ENCODE measurements at places on chromosomes 6 and 20.
A peak's percentile ranks its signal among the peaks of the same experiment; 100 is the strongest.

GRCh38 chr6:33391278-33391921 lies at the start of gene KIFC1:
Gene KIFC1 (plus strand): TSS chr6:33391823. CDS start chr6:33391986, 163 bp downstream.
- DNase-seq, result peak; percentile 99

DNA sequence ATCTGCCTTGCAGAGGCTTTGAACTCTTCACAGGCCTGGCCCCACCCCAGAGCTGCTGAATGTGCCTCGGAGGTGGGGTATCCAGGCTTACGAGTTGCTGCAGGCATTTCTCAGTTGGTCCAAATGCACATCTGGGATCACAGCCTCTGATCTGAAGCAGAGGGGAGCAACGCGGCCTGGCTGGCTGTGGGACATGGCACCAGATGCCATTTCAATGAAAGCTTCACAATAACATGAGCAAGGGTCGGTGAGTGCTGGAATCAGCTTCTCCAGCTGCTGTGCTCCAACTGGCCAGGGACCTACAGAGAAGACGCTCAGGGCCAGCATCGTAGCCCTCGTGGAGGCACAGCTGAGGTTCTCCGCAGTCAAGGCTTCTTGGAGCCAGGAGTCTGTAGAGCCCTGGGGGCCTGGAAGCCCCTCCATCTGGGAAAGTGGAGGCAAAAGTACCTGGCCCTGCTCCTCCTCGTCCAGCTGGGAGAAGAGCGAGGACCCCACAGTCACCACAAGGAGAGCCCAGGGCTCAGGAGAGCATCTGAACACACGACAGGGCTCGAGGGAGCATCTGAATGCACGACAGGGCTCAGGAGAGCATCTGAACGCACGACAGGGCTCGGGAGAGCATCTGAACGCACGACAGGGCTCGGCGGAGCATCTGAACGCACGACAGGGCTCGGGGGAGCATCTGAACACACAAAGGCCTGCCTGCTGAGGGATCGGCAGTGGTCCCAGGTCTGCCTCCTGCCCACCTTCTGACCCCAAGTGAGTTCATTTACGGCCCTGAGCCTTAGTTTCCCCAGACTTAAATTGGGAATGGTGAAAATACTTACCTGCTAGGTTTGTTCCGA lies 165.2 kb downstream of the DLL1 start:
- DNase-seq, result no peak

DNA sequence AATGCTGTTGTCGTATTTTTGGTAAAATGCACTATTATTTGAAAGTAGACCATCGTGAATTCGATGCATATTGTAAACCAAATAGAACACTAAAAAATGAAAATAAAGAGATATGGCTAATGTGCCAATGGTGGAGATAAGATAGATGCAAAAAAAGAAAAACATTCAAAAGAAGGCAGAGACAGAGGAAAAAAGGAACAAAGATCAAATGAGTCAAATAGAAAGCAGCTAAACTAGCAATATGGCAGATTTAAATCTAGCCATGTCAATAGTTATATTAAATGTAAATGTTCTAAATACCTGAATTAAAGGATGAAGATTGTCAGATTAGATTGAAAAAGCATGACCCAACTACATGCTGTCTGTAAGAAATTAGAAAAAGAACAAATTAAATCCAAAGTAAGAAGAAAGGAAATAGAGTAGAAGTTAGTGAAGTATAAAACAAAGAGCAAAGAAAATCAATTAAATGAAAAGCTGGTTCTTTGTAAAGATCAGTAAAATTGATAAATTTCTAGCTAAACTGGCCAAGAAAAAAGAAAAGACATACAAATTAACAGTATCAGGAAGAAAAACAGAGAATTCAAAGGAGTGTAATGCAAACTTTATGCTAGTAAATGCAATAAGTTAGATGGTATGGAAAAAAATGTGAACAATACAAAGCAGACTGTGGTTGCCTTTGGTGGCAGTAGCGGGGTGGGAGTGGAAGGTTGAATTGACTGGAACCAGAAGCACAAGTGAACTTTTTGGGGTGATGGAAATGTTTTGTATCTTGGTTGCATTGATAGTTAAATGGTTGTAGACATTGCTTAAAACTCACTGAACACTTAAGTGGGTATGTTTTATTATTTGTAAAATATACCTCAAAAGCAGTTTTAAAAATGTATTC lies 44.8 kb downstream of the PTPN1 start:
- DNase-seq, result no peak

GRCh38 chr20:61819921-61820825 lies 245.5 kb downstream of the TAF4 start:
- DNase-seq, result no peak

- no peak for DNase-seq
Measured at GRCh38 chr6:115982453-115982852, 78.2 kb downstream of the FRK start.

GRCh38 chr6:151704383-151704782 lies 103.1 kb upstream of the ESR1 start:
- no peak for DNase-seq

GRCh38 chr6:46989398-46989797 lies 52.7 kb downstream of the ADGRF1 start:
- DNase-seq, result no peak

DNA sequence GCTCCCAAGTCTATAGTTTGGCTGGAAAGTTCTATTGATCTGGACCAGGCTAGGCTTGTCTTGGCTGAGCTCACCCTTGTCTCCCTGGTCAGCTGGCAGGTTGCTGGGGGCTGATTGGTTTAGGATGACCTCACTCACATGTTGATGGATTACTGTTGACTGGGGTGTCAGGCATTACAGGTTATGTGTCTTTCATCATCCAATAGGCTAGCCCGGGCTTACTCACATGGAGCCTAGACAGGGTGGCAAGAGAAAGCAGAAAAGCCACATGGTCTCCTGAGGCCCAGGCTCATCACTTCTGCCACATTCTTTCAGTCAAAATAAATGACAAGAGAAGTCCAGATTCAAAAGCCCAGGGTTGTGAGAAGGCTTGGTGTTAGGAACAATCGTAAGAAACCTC lies 103.5 kb downstream of the BFSP1 start:
- no peak for DNase-seq

DNA sequence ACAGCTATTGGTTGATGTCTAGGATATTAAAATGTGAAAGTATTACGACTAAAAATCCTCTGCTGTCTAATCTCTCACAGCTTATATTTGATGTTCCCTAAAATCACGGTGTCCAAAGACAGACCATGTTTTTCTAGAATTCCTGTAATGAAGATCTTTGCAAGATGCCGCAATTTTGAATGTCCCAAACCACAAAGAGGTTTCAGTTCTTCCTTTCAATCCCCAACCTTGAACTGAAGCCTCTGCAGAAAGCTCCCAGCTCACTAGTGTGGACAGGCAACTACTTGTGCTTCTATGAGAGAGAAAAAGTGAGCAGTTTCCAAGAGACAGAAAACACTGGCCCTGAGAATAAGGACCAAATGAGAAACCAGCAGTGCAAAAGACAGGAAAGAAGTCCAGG lies 370.1 kb downstream of the FOXA2 start:
- no peak for DNase-seq

DNA sequence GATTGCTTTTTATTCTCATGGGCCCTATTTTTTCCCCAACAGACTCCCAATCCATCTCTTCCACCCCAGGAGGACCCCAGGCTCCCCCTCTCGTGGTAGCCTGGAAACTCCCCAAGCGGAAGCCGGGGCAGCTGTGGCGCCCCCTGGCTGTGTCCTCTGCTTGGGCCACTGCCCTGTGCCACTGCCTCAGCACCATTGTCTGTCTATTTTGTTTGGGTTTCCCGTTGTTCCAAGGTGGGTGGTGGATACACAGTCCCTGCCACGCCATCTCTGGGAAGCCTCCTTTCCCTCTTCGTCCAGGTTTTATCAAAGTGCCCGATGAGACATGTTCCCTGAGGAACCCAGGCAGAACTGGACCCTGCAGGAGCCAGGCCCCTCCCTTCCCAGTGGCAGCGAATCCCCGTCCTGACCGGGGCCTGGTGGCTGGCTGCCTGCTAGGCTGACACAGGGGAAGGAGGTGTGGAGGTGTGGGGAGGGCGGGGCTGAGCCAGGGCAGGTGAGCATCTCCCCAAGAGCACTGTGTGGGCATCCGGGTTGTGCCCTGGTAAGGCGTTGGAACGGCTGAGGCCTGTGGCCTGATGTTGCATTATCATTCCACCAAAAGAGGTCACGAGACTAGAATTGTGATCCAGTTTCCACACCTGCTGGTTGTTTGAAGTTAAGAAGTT lies 228.2 kb downstream of the CDH4 start:
- no peak for DNase-seq

- DNase-seq, result peak; percentile 59
Measured at GRCh38 chr6:135667691-135668455, 170.3 kb upstream of the AHI1 start.

DNA sequence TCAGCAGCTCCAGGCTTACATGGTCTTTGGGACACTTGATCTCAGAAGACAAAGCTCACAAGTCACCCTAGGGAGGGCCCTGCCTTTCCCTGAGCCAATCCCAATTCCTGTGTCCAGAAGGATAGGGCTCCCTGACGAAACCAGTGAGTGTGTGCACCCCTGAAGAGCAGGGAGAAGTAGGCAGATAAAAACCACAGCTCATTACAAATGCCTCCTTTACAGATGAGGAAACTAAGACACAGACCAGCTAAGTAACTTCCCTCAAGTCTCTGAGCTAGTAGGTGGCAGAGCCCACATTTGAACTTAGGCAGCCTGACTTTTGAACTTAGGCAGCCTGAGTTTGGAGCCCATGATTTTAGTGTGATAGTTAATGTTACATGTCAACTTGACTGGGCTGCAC lies 6.7 kb upstream of the ZFAND3 start:
- no peak for DNase-seq

DNA sequence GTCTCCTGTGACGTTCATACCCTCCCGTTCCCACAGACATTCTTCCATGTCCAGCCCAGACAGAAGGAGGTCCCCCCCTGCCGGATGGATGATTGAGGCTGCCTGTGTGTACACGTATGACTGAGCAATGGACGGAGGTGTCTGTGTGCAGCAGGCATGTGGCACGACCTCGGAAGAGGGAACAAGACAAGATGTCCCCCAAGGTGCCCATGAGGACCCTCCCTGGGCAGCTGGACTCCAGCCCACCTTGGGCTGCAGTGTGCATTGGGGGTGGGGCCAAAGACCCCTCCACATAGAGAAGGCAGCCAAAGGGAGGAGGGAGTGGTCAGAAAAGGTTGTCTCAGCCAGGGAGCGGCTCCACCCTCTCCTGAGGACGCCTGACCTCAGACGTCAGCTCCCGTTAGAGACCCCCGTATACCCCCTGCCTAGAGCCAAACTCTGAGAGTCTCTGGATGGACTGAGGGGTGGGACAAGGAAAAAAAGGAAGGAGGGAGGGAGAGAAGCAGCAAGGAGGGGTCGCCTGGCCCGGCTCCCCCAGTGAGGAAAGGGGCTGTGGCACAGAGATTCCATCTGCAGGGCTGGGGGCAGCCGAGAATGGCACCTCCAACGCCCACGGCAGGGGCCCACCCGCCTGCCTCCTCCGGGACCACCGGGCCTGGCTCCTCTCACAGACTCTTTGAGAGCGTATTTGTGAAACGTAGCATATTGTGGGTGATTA lies 92.9 kb upstream of the BHLHE23 start:
- no peak for DNase-seq

- no peak for DNase-seq
Measured at GRCh38 chr6:161186173-161186769, 87.6 kb downstream of the AGPAT4 start.

- no peak for DNase-seq
Measured at GRCh38 chr20:12577213-12577612, 431.6 kb upstream of the SPTLC3 start.

DNA sequence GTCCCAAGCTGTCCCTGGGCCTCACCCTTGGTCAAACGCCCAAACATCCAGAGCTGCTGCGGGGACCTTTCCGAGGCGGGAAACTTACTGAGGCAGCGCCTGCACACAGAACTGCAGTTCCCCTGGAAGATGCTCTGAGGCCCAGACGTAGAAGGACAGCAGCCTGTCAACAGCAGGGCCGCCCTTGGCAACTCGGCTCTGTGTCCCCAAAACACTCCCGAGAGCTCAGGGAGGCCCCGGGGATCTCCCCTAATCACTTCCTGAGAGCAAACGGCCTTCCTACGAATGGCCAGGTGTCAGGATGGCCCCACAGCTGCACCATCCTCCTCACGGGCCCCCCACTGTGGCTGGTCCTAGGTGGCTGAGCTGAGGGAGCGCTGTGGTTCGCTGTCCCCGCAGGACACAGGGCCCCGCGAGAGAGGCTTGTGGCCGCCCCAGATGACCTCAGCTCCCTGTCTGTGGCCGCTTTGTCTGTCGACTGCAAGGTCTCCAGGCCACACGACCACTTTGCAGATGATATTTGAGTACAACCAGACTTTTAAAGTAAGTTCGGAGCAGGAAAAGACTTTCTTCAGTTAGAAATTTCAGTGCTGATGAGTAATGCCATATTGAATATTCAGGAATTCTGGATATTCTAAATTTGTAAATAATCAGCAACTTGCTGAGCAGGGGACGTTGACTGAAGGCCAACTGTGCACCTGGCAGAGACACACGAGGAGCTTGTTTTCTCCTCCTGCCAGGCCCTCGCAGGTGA lies 46.0 kb downstream of the DLL1 start:
- DNase-seq, result no peak

- DNase-seq, result no peak
Measured at GRCh38 chr6:145761584-145761983, 26.3 kb upstream of the EPM2A start.

GRCh38 chr20:54368570-54368969 lies 106.8 kb upstream of the DOK5 start:
- no peak for DNase-seq

GRCh38 chr6:5782783-5783547 lies 223.8 kb downstream of the NRN1 start:
- peak; percentile 42 for DNase-seq

DNA sequence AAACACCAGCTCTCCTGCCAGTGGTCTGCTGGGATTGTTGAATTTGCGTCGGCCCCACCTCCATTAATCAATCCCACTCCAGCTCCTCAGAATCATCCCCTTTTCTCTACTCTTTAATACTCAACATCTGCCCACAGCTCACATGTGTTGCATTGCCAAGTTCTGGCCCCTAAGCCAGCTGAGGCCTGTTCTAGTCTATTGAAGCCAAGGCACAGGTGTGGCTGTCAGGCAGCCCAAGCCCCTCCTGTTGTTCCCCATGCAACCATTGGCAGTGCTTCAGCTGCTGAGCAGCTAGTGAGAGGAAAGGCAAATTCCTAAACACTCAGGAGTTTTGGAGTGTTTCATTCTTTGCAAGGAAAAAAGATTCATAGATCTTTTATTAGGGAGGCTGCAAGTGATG lies 128.0 kb upstream of the NT5E start:
- no peak for DNase-seq
